Activated gamma-delta T cell (primary cell): ENCODE measurements at places on chromosomes 1 and 21.

GRCh38 chr1:234768171-234768568 is 158.2 kb upstream of the IRF2BP2 start:
- DNase-seq = no peak

DNA sequence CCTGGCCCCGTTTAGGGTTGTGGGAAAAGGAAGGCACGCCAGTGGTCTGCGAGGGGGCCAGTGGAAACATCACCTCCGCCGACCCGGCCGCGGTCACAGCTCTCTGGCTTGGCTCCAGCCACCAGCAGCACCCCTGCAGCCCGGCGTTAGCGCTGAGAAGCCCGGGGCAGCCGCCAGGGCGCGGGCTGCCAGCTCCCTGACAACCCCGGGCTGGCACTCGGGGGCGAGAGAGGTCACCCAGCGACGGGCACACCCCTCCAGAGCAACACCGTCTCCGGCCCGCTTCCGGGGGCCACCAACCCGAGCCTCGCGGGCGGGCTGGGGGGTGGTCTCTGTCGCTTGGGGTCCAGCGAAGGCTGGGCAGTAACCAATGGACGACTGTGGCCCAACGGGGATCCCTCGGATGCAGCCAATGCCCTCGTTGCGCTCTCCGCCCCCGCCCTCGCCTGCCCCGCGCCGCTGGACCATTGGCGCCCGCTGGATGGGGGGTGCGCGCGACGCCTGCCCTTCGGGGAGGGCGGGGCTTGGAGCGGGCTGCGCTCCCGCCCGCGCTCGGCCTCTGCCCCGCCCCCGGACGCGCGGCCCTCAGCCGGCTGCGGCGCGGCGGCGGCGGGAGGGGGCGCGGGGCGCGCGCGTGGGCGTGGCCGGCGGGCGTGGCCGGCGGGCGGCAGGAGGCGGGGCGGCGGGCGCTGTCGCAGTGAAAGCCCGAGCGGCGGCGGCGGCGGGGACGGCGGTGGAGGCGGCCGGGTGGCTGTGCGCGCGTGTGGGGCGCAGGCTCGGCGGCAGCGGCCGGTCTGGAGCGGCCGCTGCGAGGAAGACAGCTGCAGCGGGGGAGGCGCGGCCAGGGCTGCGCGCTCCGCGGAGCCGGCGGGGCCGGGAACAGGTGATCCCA is at the start of gene MAN1C1:
TSS of gene MAN1C1 (plus strand) at position 697 of the 892 bp plus-strand sequence. CDS start 1,007 bp downstream, outside the sequence.
- peak; percentile 79 for DNase-seq

DNA sequence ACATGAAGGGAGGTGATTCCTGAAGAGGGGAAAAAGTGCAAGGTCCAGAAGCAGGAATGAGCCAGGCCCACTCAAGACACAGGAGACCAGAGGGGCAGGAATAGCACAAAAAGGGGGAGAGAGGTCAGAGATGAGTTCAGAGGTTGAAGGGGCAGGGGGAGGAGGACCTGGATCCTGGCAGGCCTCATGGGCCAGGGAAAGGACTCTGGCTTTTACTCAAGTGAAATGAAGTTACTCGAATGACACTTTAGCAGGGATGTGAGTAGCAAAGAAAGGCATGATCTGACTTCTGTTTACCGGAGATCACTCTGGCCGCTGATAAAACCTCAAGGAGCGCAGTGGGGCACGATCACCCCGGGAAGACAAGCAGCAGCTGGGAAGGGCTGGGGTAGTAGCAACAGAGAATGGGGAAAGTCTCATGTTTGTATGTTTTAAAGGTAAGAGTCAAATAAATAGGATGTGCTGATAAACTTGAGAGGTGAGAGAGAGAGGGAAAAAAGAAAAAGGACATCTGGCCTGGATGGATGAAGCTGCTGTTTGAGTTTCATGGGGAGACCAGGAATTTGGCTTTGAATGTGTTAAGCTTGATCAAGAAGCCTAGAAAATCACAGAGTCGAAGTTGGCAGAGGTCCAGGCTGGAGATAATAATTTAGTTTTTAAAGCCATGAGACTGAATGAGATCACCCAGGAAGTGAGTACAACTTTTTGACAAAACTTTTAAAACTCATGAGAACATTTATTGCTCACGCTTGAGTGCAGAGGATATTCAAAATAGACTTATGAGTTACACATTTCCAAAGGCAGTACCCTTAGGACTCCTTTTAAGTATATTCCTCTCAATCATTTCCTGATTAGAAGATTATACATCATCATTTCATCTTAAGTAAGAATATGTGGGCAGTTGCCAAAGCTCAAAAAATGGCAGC is 156.0 kb downstream of the RERE start:
- no peak for DNase-seq

GRCh38 chr21:16870103-16870502 is 642.7 kb upstream of the CXADR start:
- no peak for DNase-seq

- no peak for DNase-seq
These were observed 338 bp upstream of the C1orf53 start for GRCh38 chr1:197902131-197902453.

GRCh38 chr21:42630626-42631025 is 22.8 kb upstream of the PDE9A start:
- DNase-seq = no peak

DNA sequence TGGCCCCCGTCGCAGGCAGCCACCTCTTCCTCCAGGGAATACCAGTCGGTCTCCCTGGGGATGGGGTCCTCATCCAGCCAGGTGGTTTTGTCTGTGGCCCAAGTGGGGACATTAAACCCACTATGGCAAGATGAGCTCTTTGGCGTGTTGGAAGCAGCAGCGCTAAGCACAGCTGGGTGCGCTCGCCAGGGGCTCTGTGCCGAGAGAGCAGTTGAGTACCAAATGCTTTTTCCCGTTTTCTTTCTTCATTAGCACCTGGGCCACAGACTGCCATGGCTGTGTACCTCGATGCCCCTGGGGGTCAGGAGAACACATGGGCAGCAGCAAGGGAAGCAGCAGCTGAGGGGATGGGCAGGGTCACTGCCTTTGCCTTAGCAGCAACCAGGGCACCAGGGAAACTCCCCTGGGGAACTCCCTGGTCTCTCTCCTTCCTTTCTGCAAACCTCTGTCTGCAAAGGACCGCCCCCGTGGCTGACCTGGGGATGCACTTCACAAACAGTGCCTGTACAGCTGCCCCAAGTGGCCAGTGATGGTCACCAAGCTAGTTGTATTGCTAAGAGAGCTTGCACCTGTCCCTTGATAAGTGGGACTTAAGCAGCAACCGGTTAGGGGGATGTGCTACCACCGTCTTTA is 31.1 kb downstream of the EDARADD start:
- DNase-seq = no peak

DNA sequence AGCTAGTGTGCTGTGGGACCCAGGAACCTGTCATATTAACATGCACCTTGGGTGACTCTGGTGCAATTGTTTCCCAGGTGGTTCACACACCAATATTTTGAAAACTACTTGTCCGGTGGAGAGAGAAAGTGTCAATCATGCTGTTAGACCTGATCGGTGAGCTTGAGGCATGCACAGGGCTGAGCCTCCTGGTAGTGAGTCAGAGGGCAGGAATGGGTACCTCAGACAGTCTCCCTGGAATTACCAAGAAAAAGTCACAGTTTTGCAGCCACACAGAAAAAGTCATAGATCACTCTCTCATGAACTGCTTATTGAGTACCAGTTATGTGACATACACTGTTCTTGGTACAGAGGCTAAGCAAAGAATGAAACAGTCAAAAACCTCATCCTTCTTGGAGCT is 140.1 kb upstream of the NFIA start:
- DNase-seq = no peak

DNA sequence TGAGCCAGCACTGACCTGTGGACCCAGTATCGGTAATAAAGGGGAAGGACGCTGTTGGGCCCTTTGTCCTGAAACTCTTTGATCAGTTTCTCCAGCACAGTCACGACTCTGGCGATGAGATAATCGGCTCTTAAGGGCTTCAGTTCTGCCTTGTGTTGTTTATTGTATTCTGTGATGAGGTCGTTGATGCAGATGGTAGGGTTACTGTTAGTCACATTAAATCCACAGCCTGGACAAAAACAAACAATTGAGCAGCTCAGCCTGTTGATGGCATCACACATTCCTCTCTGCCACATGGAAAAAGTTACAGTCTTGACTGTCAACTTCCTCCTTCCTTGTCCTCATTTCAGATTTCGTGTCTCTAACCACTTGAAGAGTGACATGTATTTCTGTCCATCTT is 57.6 kb downstream of the SIM2 start:
- no peak for DNase-seq

DNA sequence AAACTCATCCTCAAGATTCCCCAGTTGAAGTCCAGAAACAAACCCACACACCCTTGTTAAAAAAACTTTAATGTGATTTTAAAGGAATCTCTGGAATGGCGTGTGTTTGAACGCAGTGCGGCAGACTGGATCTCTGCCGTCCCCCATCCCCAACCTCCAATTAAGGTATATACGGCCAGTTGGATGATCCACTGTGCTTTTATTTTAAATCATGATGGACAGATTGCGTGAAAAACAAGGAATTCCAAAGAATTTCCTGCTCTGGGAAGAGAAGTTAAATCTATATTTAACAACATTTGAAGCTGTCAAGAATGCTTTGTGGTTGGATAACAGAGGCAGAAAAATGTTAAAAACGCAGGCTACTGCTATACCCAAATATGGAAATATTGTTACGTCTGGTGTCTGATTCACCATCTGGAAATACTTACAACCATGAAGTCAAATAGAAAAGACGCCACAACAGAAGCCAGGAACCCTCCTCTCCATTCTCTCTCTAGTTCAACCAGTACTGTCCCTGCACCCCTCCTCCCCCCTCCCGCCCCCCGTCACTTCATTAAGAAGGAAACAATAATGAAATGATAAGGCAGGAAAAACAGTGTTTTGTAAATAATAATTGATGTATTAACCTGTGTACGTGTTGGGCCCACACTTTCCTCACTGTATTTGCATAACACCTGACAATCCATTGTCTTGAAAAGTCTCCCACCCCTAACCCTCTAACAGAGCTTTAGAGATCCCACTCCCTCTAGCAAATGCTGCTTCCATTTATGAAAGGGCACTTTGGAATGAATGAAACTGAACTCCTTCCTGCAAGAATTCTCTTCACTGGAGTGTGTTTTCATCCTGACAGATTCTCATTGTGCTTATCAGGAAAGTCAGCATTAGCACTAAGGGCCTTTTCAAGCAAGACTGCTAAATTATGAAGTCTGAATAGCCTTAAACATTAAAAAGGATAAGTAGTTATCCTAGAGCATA is 2.0 kb upstream of the CCN1 start:
- no peak for DNase-seq

- no peak for DNase-seq
These were observed 806.7 kb upstream of the ADGRL2 start for GRCh38 chr1:80994038-80994437.

GRCh38 chr21:28776251-28776650 is 216.4 kb downstream of the LTN1 start:
- no peak for DNase-seq

DNA sequence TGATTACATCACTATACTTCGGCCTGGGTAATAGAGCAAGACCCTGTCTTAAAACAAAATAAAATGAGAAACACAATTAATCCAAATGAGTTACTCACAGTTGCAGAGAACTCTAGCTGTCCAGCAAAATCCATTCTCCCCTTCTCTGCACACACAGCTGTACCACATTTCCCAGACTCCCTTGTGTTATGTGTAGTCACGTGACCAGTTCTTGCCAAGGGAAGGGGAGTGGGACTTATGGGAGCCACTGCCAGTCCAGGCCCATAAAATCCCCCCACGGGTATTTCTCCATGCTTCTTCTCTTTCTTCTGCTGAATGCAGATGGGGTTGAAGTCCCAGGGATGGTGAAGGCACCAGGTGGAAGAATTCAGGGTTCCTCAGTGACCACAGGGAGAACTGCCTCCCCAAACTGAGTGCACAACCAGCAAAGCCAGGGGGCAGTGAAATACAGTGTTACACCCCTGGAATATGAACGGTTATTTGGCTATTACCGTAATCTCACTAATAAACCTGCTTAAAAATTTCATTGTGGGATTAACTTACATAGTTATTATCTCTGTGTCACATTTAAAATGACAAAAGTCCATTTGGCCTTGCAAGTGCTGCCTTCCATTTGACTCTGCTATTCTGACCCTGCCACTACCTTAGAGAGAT is 85.6 kb upstream of the FMN2 start:
- DNase-seq = no peak

- DNase-seq = no peak
These were observed 60.2 kb downstream of the KAZN start for GRCh38 chr1:14658642-14659041.

DNA sequence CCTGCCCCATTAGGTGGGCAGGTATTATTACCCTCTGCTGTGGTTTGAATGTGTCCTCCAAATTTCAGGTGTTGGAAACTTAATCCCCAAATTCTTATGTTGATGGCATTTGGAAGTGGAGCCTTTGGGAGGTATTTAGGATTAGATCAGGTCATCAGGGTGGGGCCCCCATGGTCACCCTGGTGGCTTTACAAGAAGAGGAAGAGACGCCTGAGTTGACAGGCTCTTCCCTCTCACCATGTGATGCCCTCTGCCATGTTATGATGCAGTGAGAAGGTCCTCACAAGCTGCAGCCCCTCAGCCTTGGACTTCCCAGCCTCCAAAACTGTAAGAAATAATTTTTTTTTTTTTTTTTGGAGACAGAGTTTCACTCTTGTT is 8.8 kb upstream of the THEMIS2 start:
- DNase-seq = no peak

DNA sequence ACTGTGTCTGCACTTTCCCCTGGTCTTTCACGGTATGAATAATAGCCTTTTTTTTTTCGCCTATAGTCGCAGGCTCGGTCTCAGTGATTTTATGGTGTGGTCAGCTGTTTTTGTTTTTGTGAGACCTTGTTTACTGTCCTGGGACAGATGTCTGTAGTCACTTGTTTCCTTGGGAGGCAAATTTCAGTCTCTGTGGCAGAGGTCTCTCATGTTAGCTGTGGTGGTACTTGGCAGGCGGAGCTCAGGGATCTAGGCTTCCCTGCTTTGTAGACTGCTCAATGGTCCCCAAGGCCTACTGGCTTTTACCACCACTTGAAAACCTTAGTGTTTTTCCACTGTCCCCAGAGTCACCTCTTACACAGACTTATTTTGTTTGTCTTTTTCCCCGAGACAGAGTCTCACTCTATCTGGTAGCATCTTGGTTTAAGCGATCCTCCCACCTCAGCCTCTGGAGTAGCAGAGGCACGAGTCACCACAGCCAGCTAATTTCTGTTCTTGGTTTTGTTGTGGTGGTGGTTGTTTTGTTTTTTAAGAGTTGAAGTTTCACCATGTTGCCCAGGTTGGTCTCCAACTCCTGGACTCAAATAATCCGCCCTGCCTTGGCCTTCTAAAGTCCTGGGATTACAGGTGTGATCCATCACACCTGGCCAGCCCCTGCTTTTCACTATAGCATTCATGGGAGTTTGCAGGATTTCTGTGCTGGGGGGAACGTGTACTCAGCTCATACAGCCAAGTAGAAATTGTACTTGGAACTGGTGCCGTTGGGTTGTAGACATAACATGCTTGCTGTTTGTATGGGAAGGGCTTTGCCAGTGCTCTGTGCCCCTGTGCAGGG is 10.3 kb downstream of the RNU1-2 start:
- DNase-seq = no peak

- no peak for DNase-seq
These were observed 49.2 kb upstream of the MAN1A2 start for GRCh38 chr1:117318011-117318410.

- no peak for DNase-seq
These were observed 55.0 kb upstream of the PSMG1 start for GRCh38 chr21:39238275-39238674.
